Ammon's horn (tissue), 1 donor: ENCODE measurements at places on chromosomes 4 and X.

DNA sequence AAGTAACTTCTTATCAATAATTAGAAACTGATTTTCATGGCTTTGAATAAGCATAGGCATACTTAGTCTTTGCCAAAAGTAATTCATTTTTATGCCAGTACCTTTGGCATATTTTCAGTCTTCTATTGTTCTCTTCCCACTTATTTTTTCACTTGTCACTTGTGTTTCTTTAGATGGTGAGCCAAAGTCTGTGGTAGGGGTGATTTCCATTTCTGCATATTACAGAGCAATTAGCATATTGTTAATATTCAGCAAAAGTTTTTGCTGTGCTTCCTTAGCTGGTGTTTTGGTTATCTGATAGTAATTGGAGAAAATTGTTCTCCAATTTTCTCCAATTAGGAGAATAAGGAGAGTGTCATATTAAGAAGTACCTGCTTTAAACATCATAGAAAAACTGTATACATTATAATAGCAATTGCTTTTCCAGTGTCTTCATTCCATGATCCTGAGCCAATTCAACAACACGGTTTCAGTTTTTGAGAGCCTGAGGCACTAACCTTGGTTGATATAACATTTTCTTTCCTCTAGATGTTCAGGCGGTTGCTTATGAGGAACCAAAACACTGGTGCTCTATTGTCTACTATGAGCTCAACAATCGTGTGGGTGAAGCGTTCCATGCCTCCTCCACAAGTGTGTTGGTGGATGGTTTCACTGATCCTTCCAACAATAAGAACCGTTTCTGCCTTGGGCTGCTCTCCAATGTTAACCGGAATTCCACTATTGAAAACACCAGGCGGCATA lies 64.7 kb downstream of the SMAD1 start:
- DNase-seq = peak; percentile 33

- DNase-seq = no peak
Measured at GRCh38 chr4:47210828-47211227, 179.5 kb downstream of the GABRB1 start.

DNA sequence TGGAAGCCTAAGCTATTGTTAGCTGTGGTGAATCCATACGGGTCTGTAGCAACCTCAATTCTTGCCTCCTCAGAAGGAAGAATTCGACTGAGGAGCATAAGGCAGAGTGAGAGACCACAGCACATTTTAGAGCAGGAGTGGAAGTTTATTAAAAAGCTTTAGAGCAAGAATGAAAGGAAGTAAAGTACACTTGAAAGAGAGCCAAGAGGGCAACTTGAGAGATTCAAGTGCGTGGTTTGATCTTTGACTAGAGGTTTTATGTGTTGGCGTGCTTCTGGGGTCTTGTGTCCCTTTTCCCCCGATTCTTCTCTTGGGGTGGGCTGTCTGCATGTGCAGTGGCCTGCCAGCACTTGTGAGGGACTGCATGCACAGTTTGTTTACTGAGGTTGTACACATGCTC lies 880.6 kb upstream of the INTU start:
- DNase-seq = no peak

- DNase-seq = no peak
Measured at GRCh38 chr4:8071766-8072165, 86.8 kb downstream of the ABLIM2 start.

- no peak for DNase-seq
Measured at GRCh38 chr4:15577508-15577907, 77.6 kb downstream of the FBXL5 start.

GRCh38 chr4:154872198-154872597 lies 91.1 kb downstream of the RBM46 start:
- DNase-seq = no peak

DNA sequence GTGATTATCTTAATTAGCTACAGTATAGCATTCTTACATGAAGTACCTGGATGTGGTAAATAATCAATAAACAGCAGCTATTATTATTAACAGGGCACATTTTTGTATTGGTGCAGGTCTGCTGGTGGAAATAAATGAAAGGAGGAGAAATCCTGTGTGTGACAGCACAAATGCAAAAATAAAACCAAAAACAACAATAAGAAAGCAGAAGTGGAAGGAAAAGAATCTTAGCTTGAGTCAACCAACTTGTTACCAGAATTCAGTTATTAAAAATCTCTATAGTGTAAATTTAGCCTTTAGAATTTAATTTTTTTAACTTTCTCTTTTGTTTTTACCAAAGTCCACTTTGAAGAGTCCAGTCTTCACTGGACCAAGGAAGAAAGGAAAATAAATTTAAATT lies 63.1 kb upstream of the LSM6 start:
- no peak for DNase-seq

GRCh38 chr4:142752202-142752786 lies 93.8 kb downstream of the INPP4B start:
- DNase-seq = no peak

DNA sequence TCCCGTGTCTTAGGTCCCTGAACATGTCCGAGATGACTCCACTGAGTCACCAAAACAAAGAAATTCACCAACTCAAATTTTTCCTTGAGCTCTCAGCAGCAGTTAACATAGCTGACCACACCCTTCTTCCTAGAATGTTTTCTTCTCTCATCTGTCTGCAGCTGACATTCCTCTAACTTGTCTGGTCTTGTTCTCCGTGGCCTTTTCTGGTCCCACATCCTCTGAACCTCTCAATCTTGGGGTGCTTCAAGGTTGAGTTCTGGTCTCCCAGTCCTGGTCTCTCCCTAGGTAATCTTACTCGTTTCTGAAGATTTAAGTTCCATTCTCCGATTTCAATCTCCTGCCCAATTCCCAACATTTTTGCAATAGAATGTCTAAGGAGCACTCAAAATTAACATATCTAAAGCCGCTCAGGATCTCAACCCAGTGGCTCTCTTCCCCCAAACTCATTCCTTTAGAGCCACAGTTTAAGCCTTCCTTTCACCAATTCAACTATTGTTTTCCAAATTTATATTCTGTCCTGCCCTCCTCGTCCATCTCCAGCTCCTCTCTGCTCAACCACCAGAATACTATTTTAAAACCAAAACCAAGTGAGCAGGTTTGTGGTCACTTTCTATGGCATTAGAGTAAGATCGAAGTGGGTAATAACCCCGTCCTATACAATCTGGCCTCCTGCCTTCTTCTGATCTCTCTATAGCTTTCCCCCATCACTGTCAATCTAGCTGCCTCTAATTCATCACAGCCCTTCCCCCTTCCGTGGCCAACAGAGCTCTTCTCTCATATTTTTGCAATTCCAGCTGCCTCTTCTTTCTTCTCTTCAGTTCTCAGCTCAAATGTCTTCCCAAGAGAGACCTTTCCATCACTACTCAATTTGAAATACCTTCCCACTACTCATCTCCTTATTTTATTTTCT lies 1.2 kb downstream of the TRIML2 start:
- no peak for DNase-seq

GRCh38 chrX:153971450-153972367 lies at the start of gene HCFC1:
Gene HCFC1, minus strand, starts transcription at chrX:153971818. Its CDS starts 978 bp downstream, at chrX:153970840.
- peak; percentile 88 for DNase-seq

DNA sequence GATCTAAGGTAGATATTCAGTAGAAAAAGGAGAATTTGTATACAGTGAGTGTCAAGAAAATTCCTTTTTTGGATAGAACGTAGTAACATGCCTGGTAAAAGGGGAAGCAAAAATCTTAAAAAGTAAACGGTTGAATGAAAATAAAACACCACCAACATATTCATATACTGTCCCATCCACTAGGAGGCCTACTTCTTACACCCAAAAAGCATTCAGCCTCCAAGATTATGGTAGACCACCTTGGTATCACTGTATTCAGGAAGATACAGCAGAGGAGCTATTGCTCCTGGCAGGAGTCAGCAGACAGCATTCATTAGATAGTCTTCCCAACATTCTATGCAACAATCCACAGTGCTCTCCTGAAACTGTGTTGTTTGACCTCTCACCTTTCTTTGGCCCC lies 274.6 kb upstream of the MAGEB2 start:
- no peak for DNase-seq

DNA sequence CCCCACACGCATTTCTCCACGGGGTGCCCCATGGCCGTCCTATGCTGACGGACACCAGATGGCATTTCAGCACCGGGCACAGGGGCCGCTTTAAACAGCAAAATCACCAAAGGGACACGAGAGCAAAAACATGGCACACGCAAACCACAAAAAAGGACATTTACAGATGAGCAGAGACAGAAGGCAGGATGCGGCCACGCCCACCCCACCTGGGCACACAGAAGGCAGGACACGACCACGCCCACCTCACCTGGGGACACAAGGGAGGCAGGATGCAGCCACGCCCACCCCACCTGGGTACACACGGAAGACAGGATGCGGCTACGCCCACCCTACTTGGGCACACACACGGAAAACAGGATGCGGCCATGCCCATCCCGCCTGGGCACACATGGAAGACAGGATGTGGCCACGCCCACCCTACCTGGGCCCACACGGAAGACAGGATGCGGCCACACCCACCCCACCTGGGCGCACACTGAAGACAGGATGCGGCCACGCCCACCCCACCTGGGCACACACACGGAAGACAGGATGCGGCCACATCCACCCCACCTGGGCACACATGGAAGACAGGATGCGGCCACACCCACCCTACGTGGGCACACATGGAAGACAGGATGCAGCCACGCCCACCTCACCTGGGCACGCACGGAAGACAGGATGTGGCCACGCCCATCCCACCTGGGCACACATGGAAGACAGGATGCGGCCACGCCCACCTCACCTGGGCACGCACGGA lies 69.1 kb downstream of the FAM53A start:
- DNase-seq = no peak

- DNase-seq = peak; percentile 50
Measured at GRCh38 chrX:103793545-103793940, 16.9 kb downstream of the PLP1 start.

DNA sequence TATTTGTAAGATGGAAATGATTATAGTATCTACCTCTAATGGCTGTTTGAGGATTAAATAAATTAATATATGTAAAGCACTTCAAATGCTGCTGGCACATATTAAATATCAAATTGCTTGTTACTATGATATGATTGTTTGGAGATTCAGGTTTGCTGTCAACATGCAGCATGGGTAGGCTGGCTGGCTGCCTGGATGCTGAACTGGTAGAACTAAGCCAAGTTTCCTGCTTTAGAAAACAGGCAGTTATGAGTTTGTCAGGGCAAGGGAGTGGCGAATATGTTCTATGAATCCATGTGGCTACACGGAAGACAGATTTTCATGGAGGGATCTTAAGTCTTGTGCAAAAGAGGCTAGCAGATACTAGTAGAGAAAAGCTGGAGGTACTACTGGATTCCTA lies 239.6 kb downstream of the GBA3 start:
- peak; percentile 66 for DNase-seq

- DNase-seq = no peak
Measured at GRCh38 chr4:148367756-148368155, 74.5 kb downstream of the NR3C2 start.

DNA sequence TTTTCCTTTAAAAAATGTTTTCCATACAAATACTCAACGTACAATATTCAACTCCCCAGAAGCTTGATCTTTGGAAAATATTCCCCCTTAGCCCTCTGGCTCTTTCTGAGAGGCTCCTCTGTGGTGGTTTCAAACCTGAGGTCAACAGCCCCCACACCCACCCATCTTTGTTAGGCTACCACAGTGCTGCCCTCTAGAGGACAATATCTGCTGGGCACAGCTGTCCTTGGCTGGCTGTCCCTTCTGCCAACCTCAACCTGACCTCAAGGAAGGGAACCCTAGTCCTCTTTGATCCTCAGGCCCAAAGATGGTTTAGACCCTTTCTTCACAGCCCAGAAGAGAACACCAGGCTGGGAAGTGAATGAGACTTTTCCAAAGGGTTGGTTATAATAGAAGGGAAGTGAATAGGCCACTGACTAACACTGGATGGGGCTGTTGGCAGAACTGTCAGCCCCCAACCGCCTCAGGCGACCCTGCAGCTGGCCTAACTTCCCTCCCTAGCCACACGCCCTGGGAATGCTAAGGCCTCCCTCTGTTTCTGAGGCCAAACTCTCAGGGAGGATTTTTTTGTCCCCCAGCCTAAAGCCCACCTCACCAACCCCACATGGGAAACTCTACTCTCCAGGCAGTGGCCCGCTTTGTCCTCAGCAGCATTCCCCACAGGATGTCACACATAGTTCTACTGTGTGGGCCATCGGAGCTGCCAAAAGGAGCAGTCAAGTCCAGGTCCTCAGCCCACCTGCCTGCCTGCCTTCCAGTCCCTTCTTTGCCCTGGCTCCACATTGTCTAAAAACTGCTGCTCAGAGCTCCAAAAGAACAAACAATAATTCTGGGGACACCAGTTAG lies 34.3 kb downstream of the NYX start:
- no peak for DNase-seq

GRCh38 chr4:156992943-156993342 lies 21.3 kb upstream of the PDGFC start:
- no peak for DNase-seq

- no peak for DNase-seq
Measured at GRCh38 chrX:129825746-129826505, 17.8 kb downstream of the ZDHHC9 start.

GRCh38 chr4:179843370-179843769 lies 2399.8 kb upstream of the TENM3 start:
- no peak for DNase-seq

DNA sequence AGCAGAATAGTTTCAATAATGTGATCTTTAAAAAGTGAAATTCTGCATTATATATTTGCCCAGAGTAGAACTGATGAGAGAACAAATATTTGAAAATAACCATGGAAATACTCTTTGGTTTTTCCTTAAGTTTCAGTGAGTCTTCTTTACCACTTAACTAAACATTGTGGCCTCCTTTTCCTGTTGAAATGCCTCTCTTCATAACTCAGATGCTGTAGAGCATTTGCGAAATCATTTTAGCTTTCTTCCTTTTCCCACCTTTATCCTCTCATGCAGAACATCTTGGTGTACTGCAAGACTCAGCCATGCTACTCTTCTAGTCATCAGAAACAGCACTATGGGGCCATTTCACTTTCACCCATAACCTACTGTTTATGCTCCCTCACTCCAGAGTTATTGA lies 48.2 kb downstream of the CASK start:
- no peak for DNase-seq

- DNase-seq = no peak
Measured at GRCh38 chr4:173382349-173382748, 11.6 kb downstream of the SAP30 start.
